LNCaP clone FGC (cell line): ENCODE measurements at places on chromosomes 4 and X.

DNA sequence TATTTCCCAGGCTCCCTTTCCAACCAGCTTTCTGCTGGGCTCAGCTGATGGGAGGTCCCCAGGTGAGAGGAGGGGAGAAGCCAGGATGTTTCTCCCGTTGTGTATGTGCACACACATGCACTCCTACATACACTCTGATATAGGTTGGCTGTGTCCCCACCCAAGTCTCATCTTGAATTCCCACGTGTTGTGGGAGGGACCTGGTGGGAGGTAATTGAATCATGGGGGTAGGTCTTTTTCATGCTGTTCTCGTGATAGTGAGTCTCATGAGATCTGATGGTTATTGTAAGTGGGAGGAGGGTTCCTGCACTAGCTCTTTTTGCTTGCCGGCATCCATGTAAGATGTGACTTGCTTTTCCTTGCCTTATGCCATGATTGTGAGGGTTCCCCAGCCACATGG is 11.7 kb upstream of the HTRA3 start:
- no peak for DNase-seq

- DNase-seq = no peak
These were observed 117.4 kb upstream of the GRPR start for GRCh38 chrX:16005917-16006316.

GRCh38 chr4:187665086-187665485 is 330.5 kb upstream of the ZFP42 start:
- DNase-seq = no peak

GRCh38 chr4:36254371-36254770 is 10.1 kb upstream of the ARAP2 start:
- no peak for DNase-seq

- no peak for DNase-seq
These were observed 37.0 kb upstream of the HERC5 start for GRCh38 chr4:88419874-88420273.
